ENCODE measurements at places on chromosomes 2 and 18.
A peak's percentile ranks its signal among the peaks of the same experiment; 100 is the strongest.

DNA sequence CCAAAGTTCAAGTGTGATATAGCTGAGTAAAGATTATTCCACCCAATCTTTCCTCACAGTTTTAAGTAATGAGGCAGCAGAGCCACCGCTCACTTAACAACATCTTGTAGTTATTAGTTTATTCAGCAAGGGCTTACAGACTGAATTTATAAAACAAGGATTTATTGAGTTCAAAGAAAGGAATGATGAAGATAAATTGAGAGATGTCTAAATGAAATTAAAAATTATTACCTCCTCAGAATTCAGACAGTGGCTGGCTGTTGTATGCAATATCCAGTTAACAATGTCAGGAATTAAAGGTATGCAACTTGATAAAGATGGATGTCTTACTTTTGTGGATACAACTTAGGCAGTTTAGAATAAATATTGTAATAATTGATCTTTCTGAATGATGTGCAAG is 927.3 kb upstream of the CDH2 start:
- no peak for DNase-seq

- no peak for DNase-seq
Observed at GRCh38 chr2:76867854-76868253, 654.3 kb downstream of the LRRTM4 start.

- peak; percentile 46 for DNase-seq
Observed at GRCh38 chr18:811182-811891, 705 bp downstream of the YES1 start.

DNA sequence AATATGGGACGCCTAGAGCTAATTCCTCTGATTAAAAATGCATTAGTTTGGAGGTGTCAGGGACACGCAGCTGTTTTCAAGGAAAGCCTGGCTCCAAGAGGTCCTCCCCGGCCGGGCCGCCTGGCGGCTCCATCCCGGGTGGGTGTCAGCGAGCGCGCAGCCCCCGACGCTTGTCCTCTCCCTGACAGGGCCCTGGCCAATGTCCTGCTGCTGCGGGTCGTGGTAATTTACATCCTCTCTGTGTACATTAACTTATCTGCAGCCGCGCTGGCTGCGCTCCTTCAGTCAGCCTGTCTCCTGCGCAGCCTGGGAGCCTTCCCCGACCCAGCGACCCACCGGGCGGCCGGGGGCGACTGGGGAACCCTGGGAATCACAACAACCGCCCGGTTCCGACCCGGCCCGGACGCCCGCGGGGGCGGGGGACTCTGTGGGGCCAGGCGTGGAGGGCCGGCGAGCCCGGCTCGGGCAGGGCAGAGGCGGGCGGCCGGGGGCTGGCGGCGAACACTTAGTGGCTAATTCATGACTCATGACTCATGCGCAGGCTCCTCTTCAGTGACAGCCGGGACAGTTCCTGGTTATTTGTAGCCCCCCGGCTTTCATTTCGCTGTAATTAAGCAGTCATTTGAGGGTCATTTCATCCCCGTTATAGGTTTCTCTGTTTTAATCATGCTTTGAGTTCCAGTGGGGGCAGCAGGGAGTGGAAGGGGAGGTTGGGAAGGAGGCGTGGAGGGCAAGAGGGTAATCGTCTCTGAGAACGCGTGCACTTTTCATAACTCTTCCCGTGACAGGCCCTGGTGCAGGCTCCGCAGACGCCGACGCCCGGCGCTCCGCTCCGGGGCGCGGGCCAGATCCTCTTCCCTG is 141.9 kb upstream of the CTAGE1 start:
- DNase-seq, result no peak

- DNase-seq, result no peak
Observed at GRCh38 chr2:205568620-205569019, 113.7 kb upstream of the NRP2 start.

- DNase-seq, result no peak
Observed at GRCh38 chr2:59389240-59389639, 1148.1 kb upstream of the FANCL start.

DNA sequence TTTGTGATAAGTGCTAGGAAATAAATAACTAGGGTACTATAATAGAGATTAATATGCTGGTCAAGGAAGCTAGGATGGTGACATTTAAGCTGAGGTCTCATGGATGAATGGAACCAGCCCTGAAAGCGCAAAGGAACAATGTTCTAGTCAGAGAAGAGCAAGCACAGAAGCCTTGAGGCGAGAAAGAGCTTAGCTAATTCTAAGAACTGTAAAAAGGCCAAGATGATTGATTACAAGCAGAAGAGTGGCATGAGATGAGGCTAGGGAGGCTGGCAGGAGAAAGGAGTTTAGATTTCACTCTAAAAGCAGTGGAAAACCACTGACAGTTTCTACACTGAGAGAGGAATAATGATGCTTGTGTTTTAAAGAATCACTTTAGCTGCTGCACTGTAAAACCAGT is 3.4 kb upstream of the YIPF4 start:
- no peak for DNase-seq

GRCh38 chr2:220815698-220816097 is 756.4 kb downstream of the EPHA4 start:
- DNase-seq, result no peak

GRCh38 chr2:26223018-26223417 is 21.4 kb downstream of the HADHA start:
- DNase-seq, result no peak

DNA sequence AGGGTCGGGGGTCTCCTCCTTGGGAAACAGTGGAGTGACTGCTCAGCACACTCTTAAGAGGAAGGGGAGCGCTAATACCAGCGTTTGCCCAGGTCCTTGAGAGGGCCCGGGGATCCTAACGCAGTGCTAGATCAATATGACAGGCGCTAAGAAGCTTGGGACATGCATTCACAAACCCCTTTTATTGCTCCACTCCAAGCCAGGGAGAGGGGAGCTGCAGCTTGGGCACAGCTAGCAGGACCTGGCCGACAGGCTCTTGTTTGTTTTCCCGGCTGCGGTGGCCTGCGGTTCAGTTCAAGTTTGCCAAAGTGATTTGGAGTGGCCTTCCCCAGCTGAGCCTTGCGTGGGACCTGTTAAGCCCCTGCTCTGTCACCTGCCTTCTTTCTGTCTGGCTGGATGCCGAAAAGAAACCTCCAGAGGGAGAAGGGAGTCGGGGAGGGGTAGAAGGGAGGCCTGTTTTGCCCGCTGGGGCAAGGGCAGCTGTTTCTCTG is 152.1 kb downstream of the GLI2 start:
- no peak for DNase-seq

DNA sequence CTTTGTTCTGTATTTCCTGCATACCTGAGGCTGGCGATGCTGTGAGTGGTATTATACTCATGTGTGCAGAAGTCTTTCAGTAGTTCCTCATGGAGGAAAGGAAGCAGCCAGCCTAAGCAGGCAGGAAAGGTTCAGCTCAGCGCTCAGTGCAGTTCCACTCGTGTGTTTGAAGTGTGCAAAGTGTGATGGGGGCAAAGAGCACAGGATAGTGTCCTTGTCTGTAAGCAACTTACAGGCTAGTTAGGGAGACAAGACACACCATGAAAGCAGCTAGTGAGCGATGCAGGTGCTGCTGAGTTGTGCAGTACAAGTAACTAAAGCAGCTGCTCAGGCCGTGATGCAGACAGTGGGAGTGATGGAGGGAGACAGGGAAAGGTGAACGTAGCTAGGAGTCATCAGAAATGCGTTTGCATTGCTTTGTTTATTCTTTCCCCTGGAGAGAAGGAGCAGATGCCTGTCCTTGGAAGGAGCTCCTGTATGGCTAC is 146.2 kb downstream of the LDLRAD4 start:
- DNase-seq, result no peak

GRCh38 chr2:159982270-159982669 is 80.1 kb downstream of the PLA2R1 start:
- no peak for DNase-seq

GRCh38 chr2:218010984-218011652 is 8.3 kb upstream of the TNS1 start:
- DNase-seq, result no peak

- DNase-seq, result no peak
Observed at GRCh38 chr2:38462121-38462661, 85.1 kb upstream of the ATL2 start.

- DNase-seq, result no peak
Observed at GRCh38 chr2:233929352-233930022, 12.3 kb downstream of the TRPM8 start.

- DNase-seq, result no peak
Observed at GRCh38 chr2:12096051-12096787, 349.8 kb downstream of the LPIN1 start.

DNA sequence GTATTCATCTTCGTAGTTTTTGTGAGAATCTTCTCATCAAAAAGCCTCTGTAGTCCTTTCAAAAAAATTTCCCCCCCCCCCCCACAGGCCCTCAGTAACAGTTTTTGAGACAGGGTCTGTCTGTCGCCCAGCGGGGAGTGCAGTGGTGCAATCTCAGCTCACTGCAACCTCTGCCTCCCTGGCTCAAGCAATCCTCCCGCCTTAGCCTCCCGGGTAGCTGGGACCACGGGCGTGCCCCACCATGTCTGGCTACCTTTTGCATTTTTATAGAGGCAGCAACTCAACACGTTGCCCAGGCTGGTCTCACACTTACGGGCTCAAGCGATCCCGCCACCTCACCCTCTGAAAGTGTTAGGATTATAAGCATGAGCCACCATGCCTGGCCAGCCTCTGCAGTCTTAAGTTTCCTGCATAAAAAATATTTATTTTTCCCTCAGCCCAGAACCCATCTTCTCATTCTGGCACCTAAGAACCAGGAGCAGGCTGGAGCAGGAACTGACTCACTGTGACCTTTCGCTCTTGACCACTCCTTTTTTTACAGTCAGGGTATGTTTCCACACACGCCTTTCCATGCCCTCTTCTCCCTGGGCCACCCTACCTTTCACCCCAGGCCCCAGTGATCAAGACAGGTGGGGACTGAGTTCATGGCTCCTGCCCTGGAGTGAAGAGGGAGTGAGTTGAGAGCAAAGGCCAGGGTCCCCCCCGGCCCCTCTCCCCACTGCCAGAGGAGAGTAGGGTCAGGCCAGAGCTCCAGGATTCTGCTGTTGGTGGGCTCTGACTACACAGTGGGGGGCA is 32.5 kb upstream of the NT5DC4 start:
- no peak for DNase-seq

DNA sequence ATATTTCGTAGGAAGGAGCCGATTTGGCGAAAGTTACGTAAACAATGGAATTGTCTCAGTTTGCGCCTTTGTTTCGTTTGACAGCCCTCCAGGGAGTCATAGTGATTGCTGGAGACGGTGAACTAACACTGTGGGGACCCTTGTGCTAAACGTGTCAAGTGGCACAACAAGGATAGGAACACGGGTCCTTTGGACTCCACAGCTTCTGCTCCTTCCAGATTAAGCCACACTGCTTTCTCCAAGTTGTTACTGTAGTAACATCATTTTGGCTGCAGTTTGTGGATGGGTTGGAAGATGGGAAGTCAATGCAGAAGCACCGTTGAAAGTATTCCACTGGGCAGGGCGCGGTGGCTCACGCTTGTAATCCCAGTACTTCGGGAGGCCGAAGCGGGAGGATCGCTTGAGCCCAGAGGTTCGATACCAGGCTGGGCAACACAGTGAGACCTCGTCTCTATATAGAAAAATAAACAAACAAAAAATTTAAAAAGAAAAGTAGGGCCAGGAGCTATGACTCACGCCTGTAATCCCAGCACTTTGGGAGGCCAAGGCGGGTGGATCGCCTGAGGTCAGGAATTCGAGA is 636 bp upstream of the IMMT start:
- DNase-seq, result no peak

- DNase-seq, result no peak
Observed at GRCh38 chr2:53545604-53546003, 222.0 kb upstream of the CHAC2 start.

DNA sequence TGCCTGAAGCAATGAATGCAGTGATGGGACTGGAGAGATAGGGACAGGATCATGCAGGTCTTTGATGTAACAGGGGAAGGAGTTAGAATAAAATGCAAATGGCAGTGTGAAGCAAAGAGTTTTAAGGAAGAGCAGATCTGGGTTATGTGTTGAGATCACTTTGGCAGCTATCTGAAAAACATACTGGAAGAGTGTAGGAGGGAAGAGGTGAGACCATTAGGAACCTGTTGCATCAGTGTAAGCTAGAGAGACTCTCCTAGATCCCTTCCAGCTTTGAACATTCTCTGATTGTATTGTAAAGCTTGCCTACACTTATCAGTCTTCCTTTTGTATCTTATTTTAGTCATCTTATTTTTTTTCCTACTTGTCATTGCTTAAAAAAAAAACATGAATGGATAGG is 10.5 kb downstream of the ACVR2A start:
- DNase-seq, result no peak

GRCh38 chr18:22563164-22563583 is 145.5 kb upstream of the CTAGE1 start:
- DNase-seq, result peak; percentile 18

- DNase-seq, result no peak
Observed at GRCh38 chr2:128646691-128647090, 328.0 kb upstream of the HS6ST1 start.

DNA sequence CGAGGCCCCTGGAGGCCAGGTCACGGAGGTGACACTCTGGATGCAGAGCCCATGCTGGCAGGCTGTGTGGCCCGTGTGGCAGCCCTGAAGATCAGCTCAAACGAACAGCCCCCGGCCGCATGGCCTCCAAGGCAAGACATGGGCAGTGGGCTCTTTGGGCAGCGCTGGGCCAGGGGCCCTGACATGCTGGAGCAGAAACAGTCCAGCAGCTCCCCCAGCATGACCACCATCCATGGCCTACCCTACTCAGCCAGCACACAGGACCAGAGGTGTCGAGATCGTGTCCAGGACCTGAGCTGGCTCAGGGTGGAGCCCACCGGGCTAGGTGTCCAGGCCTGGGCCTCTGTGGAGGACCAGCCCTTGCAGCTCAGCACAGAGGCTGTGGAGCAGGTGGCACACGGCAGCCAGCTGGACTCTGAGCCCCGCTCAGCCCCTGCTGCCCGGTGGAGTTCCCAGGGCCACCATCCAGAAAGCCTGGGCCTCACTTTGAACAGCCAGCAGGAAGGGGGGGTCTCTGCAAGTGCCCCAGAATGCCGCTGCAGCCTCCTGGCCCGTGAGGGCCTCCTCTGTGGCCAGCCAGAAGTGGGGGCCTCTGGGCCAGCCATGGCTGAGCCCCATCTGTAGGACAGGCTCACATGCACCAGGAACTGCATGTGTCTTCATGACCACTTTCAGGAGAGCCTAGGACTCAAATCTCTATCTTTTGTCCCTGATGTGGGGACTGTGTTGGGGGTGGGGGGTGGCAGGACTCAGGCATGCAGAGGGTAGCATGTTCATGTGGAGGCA is 8.9 kb downstream of the AMER3 start:
- no peak for DNase-seq

- DNase-seq, result no peak
Observed at GRCh38 chr2:156903335-156903734, 354.2 kb upstream of the GALNT5 start.

GRCh38 chr2:32904751-32905150 is 42.0 kb upstream of the LTBP1 start:
- no peak for DNase-seq

DNA sequence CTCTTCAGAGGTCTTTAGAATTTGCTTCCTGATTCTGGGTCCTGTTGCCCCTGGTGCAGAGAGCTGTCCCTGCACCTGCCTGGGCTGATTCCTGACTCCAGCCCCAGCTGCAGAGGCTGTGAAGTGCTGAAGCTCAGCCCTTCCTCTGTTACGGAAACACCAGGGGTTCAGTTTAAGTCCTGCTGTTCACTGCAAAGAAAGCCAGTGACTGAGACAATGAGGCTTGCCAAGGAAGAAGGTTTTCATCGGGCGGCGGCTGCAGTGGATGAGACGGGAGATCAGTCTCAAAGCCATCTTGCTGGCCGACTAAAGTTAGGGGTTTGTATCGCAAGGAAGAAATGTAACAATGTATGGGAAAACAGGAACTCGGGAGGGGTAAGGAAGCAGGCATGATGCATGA is 142.4 kb upstream of the ZNF236 start:
- no peak for DNase-seq
